ENCODE measurements at places on chromosomes 11 and 22.

- no peak for DNase-seq
Observed at GRCh38 chr11:23013509-23013908, 153.2 kb upstream of the CCDC179 start.

DNA sequence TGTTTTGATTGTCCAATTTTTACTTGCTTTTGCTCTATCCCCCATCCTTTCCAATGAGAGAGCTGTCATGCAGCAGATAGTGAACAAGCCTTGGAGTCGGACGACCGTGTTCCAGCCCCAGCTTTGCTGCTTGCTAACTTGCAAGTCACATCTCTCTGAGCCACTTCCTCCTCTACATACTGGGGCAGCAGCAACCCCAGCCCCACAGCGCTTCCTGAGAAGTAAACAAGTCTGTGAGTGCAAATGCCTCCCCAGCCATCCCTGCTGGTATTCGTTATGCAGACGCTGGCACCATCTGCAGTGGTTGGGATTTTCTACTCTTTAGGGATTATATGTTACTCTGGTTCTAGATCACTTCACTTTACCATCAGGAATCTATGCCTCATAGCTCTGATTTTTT is 35.0 kb downstream of the TPBGL start:
- peak; percentile 47 for DNase-seq

- no peak for DNase-seq
Observed at GRCh38 chr11:130854483-130854882, 61.8 kb downstream of the SNX19 start.

DNA sequence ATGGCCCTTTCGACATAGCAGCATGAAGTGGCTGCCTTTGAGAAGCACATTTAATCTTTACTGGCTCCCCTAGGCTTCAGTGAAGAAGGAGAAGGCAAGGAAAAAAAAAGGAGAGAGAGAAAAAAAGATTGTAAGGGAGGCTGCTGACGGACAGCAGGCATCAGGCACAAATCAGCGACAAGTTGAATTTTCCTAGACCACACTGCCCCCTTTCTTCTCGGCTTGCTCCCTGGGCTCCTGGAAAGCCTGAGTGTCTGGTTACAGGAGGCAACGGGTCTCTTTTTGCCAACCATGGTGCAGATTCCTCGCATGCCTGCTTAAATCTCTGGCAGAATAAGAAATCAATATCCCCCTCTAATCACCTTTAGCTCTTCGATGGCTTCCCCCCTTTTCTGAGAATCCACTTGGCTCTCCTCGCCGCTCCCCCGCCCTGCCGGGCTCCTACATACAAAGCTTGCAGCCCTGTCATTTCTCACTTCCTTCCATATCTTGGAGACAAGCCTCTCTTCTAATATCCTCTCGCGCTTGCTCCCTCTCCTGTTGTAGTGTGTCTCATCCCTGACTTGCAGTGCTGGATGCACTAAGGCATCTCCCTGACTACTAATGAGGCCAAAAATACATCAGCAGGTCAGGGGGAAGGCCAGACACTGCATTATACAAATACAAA is 14.3 kb downstream of the BLID start:
- peak; percentile 86 for DNase-seq

DNA sequence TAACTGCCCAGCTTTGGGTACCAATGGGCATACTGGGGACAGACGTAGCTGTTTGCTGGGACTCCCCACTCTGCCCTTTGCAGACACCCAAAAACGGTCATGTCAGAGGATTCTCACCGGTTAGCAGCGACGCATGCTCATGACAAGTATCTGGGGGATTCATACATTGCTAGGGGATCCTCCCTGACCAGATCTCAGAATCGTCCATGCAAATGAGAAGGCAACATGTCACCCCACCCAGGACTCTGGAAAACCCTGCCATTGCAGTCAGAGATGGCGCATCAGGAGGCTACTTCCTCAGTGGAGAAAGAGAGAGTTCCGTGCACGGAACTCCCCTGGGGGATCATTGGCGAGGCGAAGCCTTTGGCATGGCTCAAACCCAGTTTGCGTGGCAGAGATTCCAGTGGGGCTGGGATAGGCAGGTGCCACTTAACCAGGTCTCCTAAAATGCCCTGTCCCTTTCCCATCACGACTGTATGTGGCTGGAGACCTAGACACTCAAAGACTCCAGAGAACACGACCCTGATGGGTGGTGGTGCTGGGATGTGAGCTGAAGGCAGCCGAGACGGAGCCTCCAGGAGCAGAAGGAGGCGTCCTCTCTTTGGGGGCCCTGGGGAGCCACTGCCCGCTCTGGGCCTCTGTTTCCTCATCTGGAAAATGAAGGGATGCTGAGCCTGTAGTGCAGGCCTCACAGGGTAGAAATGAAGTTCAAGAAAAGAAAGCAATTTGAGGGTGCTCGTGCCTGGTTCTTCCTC is 4.9 kb downstream of the RGL4 start:
- DNase-seq: no peak

DNA sequence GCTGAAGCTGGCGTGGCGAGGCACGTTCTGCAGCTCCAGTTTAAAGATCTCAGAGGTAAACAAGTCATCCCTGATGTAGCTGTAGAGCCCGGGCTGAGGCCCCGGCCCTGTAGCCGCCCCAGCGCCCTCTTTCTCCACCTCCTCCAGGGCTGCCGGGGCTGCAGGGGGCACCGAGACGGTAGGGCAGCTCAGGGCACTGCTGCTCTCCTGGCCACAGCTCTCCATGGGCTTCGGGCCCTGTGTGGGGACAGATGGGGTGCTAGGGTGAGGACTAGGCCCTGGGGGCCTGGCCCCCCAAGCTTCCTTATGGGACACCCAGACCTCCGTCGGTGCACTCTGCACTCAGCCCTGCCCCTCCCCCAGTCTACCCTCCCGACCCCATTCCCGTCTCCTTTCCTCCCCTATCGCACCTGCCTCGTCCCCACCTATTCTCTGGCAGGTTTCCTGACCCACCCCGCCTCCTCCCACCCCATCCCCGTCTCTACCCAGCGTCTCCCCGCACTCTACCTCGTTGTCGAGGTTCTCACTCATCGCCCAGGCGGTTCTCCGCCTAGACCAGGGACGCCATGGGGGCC is 559 bp downstream of the RANBP1 start:
- no peak for DNase-seq

- peak; percentile 20 for DNase-seq
Observed at GRCh38 chr11:110828086-110828485, 115.8 kb upstream of the ARHGAP20 start.

DNA sequence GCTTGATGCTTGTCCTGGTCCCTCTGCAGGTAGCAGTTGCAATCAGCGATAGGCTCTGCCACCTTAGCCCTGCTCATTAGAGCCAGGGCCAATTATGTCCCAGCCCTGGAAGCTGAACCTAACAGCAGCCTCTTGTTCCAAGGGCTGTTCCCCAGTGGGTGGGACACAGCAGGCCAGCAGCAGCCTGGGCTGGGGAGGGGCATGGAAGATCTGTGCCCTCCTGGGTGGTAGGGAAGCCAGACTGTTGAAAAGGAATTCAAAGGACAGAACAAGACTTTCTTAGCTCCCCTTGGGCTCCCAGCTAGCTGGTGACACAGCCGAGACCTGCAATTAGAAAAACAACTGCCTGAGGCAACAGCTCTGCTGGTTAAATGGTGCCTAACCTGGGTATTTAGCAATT is 17.4 kb downstream of the DRD2 start:
- DNase-seq: no peak

GRCh38 chr11:65382033-65382803 is at the start of gene SLC25A45:
SLC25A45 (minus strand) TSS chr11:65382646; CDS start chr11:65381951, 695 bp downstream.
- DNase-seq: peak; percentile 99

DNA sequence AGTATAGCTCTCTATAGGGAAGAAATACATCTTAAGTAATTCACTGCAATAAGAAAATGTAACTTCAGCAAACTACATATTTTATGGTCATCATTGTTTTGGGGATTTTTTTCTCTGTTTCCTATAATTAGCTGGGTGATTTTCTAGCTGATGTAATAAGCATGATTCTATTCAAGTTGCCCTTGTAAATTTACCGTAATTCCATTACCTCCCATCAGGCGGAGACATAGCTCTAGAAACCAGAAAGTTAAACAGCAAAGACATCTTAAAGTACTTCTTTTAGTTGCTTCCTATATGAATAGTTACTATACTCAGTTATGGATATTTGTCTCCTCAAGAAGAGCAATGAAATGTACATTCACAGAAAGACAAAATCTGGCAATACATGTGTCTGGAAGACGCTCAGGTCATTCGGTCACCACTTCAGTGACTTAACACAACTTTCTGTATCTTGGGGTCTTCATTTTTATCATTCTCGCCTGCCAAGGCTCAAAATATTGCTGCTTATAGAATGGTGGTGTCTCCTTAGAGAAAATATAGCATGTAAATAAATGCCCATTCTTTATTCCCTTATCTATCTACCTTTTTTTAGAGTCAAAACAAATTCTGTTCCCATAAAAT is 239.9 kb upstream of the ZC3H12C start:
- peak; percentile 85 for DNase-seq

- peak; percentile 96 for DNase-seq
Observed at GRCh38 chr11:47724041-47724729, 9.0 kb upstream of the AGBL2 start.

DNA sequence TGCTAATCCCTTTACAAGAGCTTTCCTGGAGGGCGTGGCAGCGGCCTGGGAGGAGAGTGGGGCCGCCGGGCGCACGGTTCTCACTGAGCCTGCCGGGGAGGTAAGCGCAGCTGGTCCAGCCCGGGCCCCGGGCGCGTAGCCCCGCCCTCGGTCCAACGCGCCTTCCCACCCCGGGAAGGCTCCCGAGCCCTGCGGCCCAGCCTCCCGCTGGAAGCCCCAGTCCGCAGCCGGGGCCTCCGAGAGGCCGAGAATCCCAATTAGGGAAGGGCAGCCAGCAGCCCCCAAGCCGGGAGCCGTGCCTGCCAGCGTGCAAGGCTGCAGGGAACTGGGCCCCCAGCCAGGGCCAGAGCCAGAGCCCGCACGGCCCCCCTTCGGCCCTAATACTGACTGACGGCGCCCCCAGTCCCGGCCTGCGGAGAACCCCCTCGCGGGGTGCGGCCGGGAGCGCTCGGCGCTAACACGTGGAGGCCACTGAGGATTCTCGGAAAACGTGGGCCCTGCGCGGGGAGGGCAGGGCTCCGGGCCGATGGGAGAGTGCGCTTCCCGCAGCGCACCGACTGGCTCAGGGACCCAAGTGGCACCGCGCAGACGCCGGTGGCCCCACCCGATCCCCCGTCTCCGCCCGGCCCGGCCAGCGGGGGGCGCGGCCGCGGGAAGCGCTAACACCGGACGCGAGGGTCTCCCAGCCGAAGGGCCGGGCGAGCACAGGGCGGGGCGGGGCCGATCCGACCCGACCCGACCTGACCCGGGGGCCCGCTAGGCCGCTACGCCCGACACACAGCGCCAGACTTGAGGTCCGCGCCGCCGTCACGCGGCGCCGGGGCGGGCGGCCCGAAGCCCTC is 5.7 kb downstream of the ZFTA start:
- DNase-seq: peak; percentile 64

DNA sequence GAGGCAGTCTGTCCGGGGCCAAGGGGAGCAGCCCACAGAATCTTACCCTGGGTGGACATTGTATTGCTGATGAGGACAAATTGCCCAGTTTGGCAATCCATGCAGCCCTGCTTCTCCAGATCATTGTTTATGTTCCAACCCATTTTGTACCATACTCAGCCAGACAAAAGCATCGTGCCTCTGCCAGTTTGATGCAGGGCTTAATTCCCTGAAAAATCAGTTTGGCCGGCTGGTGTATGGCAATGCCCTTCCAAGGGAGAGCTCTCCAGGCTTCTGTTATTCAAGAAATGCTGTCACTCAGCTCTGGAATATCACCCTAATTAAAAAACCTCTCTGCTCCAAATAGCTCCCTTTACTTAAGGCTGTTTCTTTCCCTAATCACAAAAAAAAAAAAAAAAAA is 697.7 kb downstream of the TBC1D22A start:
- no peak for DNase-seq

- DNase-seq: no peak
Observed at GRCh38 chr11:130762638-130763037, 153.6 kb downstream of the SNX19 start.

GRCh38 chr11:73287400-73288101 is 15.4 kb downstream of the P2RY6 start:
- DNase-seq: no peak
